ENCODE measurements at places on chromosomes 7 and 10.
A peak's percentile ranks its signal among the peaks of the same experiment; 100 is the strongest.

GRCh38 chr10:133420579-133420978 is 3.8 kb downstream of the SPRN start:
- DNase-seq = no peak

GRCh38 chr10:35684586-35684985 is 42.5 kb upstream of the FZD8 start:
- DNase-seq = no peak

GRCh38 chr7:90269163-90269562 is 24.2 kb downstream of the CFAP69 start:
- no peak for DNase-seq

- DNase-seq = no peak
Observed at GRCh38 chr10:58967551-58968388, 208.7 kb upstream of the PHYHIPL start.

DNA sequence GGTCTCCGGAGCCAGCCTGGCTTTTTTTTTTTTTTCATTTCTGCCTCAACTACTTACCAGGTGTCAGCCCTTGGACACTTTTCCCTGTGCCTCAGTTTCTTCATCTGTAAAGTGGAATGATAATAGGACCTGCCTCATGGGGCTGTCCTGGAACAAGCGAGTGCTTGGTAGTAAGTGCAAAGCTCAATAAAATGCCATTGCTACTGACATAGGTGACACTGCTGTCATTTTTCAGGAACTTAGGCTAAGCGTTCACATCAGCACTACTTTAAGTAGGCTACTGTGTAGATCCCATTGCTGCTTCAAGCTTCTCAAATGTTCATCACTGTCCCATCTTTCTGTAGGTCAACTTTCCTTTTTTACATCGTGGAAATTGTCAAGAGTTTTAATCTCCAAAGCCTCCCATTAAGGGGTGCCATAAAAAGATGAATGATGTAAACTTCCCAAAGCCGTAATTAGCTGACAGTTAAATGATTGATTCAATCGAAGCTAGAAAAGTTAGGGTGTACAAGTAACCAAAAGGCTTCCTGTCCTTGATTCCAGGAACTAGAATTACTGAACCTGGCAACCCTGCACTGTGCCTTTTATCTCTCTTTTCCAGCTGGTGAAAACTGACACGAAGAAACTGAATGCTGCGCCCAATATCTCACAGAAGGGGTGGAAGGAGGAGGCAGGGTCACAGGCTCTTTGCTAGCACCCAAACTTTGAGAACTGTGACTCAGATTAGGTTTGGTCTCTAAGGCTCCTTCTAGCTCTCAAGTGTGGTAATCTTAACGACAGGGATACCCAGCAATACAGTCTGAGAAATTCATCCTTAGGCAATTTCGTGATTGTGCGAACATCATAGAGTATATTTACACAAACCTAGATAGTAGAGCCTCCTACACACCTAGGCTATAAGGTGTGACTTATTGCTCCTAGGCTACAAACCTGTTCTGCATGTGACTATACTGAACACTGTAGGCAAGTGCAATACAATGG is 861 bp upstream of the USP6NL start:
- no peak for DNase-seq

GRCh38 chr10:31918671-31919409 is 9.8 kb downstream of the ARHGAP12 start:
- DNase-seq = no peak

GRCh38 chr10:72328829-72329204 is 25.9 kb downstream of the DNAJB12 start:
- DNase-seq = no peak

- no peak for DNase-seq
Observed at GRCh38 chr10:10677479-10677878, 340.2 kb upstream of the CELF2 start.

GRCh38 chr7:22447762-22448161 is 52.2 kb downstream of the STEAP1B start:
- no peak for DNase-seq

DNA sequence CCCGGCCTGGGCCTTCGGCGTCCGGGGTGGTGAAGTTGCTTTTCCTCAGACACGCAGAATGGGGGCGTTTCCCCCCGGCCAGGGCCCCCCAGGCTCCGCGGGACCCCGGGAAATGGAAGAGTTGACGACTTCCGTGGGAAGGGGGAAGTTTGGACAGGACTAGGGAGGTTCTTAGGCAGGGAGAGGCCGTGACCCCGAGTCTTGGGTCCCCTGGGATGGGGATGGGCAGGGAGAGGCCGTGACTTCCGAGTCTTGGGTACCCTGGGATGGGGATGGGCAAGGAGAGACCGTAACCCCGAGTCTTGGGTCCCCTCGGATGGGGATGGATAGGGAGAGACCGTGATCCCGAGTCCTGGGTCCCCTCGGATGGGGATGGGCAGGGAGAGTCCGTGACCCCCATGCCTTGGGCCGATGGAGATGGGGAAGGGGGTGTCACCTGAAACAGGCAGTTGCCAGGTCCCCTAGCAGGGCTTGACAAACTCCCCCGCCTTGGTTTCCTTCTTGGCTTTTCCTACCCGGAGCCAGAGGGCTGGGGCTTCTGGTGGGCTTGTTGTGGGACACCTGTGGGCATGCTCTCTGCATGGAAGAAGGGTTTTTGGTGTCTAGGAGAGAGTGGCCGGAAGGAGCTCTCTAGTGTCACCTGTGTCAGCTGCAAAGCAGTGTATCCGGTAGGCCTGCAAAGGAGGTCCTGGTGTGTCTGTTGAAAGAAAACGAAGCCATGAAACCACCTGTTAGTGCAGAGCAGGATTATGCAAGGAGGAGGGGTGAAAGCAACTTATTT is 1.1 kb downstream of the TRRAP start:
- peak; percentile 47 for DNase-seq

- DNase-seq = no peak
Observed at GRCh38 chr10:73997461-73997786, 492 bp upstream of the VCL start.

DNA sequence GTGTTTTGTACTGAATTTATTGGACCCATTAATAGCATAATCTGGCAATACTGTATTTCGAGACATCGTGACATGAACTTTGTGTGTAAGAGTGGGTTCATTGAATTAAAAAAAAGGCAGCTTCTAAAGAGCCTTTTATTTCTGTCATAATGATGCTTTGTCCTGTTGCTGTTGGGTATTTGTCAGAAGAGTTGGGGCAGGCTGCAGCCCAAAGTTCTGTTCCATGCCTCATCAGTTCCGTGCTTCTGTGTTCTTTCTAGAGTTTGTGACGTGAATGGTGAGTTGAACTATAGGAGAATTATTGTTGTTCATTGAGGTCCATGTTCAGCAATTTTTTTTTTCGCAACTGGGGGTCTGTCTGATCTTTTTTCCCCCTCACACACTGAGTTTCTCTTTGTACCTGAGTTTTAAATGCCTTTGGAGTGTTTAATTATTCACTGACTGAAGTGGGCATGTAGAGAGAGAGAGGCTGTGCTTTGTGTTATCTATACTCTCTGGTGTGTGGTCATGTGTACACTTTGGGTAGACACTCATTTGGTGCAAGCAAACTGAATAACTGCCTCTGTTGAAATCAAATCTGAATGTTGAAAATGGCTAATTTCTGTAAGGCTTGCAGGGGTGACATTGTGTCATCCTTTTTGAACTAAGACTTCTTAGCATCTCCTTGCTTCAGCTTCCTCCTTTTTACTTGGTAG is 69.8 kb downstream of the ADD3 start:
- no peak for DNase-seq

DNA sequence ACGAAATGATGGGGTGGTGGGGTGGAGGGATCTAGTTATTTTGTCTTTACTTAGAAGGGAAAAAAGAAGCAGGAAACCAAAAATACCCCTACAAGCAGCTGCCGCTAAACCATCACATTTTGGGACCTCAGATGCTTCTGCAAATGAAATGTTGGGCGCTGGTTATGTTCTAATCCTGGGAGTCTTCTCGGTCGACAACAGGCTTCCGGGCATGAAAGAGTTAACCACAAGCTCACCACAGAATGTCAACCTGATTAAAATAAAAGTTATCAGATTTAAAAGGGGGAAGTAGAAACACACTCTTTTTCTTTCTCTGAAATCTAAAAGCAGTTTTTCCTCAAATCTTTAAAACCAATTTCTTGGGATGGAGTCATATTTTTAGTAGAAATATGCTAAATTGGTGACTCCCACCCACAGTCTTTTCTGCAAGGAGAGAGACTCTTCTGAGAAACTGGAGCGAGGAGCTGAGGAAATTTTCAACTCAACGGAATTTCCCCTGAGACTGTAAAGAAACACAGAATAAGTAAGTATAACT is 16.8 kb downstream of the IL2RA start:
- DNase-seq = no peak

- no peak for DNase-seq
Observed at GRCh38 chr7:142583446-142583845, 165.8 kb upstream of the PRSS1 start.

- DNase-seq = no peak
Observed at GRCh38 chr7:105963038-105963667, at the start of gene CDHR3. TSS of gene CDHR3 (plus strand) at chr7:105963264. CDS start at chr7:105963319, 55 bp downstream.

DNA sequence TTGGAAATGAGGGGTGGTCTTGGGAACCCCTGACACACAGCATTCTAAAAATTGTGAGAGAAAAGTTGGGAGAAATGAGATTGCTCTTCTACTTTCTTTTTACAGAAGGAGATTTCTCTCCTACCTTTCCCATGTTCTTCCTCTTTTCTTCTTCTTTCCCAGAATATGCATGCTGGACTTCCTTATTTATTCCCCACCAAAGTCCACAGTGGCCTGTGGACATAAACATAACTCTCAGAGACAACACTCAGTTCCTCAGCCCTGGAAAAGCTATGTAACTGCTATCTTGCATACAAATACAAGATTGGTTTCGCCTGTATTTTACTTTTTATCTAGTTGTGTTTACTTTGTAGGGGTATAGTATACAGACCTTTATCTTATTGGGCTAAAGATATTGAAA is 54.6 kb upstream of the C1GALT1 start:
- no peak for DNase-seq

- DNase-seq = no peak
Observed at GRCh38 chr10:110487411-110488331, 10.0 kb upstream of the DUSP5 start.

- DNase-seq = no peak
Observed at GRCh38 chr7:118233799-118234198, 9.3 kb downstream of the ANKRD7 start.

DNA sequence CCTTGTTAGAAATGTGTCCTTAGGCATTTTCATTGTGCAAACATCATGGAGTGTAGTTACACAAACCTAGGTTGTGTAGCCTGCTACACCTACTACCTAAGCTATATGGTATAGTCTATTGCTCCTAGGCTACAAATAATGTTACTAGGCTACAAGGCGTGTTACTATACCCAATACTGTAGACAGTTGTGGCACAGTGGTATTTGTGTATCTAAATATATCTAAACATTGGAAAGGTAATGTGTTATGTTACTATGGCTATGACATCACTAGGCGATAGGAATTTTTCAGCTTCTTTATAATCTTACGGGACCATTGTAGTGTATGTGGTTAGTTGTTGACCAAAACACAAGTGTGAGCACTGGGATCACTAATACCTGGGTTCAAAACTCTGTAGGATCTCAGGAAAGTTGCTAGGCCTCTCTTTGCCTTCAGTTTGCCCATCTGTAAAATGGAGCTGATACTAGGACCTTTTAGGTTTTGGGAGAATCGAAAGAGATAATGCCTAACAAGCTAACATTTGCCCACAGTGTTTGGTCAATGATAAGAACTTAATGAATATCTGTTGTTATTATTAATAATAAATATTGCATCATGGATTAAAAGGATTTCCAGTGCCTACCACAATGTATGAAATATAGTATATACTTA is 2.7 kb downstream of the BICC1 start:
- DNase-seq = no peak

GRCh38 chr10:113504423-113504822 is 48.4 kb upstream of the HABP2 start:
- no peak for DNase-seq

- no peak for DNase-seq
Observed at GRCh38 chr7:118734541-118734940, 510.0 kb downstream of the ANKRD7 start.

DNA sequence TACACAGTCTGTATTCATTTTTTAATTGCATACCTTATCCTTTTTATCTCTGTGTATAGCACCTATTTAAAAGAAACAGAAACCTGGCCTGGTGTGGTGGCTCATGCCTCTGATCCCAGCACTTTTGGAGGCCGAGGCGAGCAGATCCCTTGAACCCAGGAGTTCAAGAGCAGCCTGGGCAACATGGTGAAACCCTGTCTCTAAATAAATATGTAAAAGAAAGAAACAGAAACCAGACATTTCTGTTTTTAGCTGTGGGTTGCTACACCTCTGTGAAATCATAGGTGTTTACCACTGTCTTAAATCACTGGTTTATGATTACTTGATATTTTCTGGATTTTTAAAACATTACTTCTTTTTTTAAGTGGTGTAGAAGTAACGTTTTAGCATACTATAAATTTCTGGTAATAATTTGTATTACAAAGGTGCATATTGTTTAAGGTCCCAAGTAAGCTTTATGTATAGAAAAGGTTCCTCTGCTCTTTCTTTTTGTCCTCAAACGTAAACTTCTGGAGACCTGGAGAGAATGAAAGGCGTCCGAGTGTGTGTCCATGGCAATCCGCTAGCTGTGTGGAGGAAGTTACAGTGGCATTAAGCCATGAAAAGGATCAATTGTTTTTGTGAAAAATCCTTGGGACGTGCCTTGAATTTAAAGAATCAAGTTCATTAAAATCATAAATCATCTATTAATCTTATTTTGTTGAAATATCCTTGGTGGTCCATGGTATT is 41.1 kb downstream of the PTPRZ1 start:
- no peak for DNase-seq

GRCh38 chr7:135718794-135719437 is 9.1 kb downstream of the SLC13A4 start:
- DNase-seq = no peak

- no peak for DNase-seq
Observed at GRCh38 chr7:140650367-140650766, 9.8 kb upstream of the DENND2A start.

DNA sequence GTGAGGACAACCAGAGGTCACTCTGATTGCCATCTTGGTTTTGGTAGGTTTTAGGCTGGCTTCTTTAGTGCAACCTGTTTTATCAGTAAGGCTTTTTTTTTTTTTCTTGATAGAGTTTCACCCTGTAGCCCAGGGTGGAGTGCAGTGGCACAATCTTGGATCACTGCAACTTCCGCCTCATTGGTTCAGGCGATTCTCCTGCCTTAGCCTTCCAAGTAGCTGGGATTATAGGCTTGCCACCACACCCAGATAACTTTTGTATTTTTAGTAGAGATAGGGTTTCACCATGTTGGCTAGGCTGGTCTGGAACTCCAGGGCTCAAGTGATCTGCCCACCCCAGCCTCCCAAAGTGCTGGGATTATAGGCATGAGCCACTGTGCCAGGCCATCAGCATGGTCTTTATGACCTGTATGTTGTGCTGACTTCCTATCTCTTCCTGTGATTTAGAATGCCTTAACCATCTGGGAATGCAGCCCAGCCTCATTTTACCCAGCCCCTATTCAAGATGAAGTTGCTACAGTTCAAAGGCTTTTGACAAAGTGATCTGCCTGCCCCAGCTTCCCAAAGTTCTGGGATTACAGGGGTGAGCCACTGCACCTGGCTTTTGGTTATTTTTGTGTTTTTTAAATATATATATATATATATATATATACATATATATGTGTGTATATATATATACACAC is 7.0 kb upstream of the ZNF425 start:
- no peak for DNase-seq

GRCh38 chr10:22839639-22840038 is 88.2 kb upstream of the ARMC3 start:
- DNase-seq = no peak
